GM04503 (cell line): ENCODE measurements at places on chromosomes 12 and 14.

DNA sequence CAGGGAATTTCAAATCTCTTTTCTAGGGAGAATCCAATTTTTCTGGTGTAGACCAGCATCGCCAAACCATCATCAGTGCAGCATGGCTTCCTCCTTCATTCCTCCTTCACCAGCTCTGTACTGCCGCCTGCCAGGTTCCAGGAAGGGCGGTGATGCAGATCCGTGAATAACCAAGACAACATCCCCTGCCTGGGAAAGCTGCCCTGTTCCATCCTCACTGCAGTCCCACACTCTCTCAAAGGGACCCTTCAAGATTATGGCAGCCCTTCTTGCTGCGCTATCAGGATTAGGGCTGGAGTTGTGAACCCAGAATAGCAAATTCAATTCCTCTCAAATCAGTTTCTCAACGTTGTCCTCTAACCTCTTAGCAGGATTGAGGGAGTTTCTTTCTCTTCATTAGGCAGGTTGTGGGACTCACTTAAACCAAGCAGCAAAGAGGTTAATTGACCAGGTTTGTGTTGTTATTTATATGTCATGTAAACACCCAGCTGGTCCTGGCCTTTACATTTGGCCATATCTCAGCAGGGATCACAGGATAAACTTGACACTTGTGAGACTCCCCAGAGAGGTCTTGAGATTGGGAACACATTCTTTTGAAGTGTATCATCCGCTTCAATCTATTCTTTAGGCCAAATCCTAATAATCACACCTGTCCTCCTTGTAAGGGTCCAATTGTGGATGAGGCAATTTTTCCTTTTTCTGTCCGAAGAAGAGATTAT is 26.2 kb downstream of the TMEM30B start:
- no peak for DNase-seq

DNA sequence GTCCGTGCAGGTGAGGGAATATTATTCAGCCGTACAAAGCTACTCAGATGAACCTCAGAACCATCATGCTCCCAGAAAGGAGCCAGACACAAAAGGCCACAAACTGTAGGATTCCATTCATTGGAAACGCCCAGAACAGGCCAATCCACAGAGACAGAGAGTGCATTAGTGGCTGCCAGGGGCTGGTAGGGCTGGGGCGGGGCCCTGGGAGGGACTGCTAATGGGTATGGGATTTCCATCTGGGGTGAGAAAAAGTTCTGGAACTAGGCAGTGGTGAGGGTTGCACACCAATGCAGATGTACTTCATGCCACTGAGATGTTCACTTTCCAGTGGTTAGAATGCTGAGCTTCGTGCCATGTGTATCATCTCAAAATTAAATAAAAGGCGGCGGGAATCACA is 101.1 kb downstream of the RFLNA start:
- no peak for DNase-seq

GRCh38 chr12:109625749-109626377 is 52.3 kb downstream of the MVK start:
- no peak for DNase-seq

DNA sequence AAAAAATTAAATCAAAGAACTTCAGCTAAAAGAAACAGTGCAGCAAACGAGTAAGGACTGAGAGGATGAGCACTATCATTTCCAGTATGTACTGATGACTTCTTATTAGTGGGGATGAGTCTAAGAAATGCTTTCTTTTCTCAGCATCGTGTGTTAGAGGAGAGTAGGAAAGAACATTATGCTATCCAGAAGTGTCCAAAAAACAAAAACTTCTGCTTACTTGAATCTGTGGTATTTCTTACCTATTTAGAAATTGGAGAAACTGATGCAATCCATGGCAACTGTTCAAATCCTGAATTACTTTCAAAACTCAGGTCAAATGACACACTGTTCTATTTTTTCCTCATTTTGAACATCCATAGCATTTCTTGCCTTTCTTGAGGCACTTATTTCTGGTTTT is 23.7 kb downstream of the ABCD2 start:
- DNase-seq = no peak

- no peak for DNase-seq
These were observed 224.1 kb downstream of the BTG1 start for GRCh38 chr12:91921555-91921954.

GRCh38 chr12:27009881-27010301 is 4.3 kb downstream of the TM7SF3 start:
- no peak for DNase-seq

GRCh38 chr14:75268633-75269550 is 9.7 kb upstream of the FOS start:
- no peak for DNase-seq

- no peak for DNase-seq
These were observed 165.9 kb upstream of the HMGA2 start for GRCh38 chr12:65658360-65658759.

GRCh38 chr12:115953031-115953430 is 324.5 kb downstream of the MED13L start:
- no peak for DNase-seq
